Dorsolateral prefrontal cortex (tissue), 122 donors: ENCODE measurements at places on chromosomes 4 and X.

GRCh38 chrX:106902684-106903083 lies 457 bp downstream of the RIPPLY1 start:
- DNase-seq: no peak

- DNase-seq: peak; percentile 9
These were observed 45.5 kb downstream of the SRPX start for GRCh38 chrX:38175139-38175538.

- no peak for DNase-seq
These were observed 355.1 kb upstream of the PABPC5 start for GRCh38 chrX:91079342-91080114.

- DNase-seq: no peak
These were observed 188.4 kb upstream of the MAOA start for GRCh38 chrX:43467608-43468234.

DNA sequence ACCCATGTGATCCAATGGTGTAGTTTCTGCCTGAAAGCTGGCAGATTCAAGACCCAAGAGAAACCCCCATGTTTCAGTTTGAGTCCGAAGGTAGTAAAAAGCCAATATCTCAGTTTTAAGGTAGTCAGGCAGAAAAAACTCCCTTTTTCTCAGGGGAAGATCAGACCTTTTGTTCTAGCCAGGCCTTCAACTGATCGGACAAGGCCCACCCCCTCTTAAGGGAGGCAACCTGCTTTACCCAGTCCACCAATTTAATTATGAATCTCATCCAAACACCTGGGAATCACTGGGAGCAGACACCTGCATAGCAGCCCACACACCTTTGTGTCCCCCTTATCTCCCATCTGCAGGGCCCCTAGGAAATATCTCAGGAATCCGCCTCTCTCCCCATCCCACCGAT lies 322.0 kb downstream of the STK32B start:
- DNase-seq: no peak

GRCh38 chrX:135931644-135932487 lies 38.4 kb downstream of the SAGE1 start:
- DNase-seq: peak; percentile 45
